H54 (cell line): ENCODE measurements at places on chromosomes 7 and 10.

DNA sequence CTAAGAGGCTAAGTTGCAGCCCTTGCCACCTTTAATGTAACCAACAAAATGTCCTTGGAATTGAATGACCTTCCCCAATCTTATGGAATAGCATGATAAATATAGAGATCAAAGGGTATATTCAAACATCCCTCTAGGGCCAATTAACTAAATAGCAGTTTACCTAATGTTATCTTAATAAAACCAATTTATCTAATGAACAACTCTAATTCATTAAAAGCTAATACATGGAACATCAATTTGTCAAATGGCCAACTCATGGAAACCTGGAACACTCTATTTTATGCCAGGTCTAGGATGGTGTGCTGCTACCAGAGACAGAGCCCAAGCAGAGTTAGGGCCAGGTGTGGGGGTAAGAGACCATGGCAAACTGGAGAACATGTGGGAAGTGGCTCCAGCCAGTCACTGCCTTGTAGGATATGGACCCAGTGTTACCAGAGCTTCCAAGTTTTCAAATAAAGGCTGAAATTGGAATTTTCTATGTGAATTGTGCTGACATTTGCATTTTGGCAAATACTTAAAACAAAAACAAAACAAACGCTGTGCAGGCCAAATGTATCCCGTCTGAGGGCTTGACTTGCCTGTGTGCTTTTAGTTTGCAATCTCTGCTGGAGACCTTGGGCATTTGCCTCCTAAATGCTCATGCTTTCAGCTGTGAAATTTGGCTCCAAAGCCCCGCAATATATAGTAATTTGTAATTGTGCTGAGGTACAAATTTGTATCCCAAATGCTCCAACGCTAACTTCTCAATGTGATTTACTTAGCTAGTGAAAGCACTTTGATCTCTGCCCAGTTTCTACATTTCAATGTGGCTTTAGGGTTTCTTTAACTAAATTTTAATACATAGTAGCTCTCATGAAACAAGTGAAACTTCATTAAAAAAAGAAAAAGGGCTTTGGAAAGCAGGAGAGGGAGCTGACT, 55.1 kb downstream of the CPED1 start:
- no peak for DNase-seq

GRCh38 chr10:8026349-8027259, 27.9 kb upstream of the GATA3 start:
- DNase-seq: no peak

DNA sequence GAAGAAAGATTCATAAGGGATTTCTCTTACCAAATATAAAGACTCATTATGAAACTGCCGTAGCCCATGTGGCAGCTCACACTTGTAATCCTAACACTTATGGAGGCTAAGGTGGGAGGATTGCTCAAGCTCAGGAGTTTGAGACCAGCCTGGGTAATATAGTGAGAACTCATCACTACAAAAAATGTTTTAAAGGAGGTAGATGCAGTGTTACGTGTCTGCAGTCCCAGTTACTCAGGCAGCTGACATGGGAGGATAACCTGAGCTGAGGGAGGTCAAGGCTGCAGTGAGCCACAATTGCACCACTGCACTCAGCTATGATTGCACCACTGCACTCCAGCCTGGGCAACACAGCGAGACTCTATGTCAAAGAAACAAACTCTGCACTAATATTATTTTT, 18.1 kb upstream of the DNA2 start:
- DNase-seq: no peak

DNA sequence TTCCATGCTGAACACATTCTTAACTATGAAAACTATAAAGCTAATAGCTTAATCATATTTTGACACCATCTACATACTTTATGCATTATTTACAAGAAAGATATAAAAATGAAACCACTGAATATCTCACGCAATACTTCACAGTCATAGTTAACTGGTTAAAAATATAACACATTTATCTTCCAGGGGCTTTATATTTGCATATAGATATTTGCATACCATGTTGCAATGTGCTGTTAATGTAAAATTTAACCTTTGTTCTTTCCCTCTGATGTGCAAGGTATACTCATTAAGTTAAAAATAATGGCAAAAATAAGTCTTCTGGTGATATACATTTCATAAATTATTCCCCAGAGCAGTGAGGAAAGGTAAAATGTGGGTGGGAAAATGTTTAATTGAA, 76.9 kb upstream of the MGMT start:
- no peak for DNase-seq

- no peak for DNase-seq
Measured at GRCh38 chr10:128097783-128098182, 28.4 kb downstream of the MKI67 start.

- DNase-seq: no peak
Measured at GRCh38 chr7:81676813-81677212, 93.0 kb downstream of the HGF start.

- DNase-seq: no peak
Measured at GRCh38 chr7:94971051-94971867, 63.9 kb downstream of the PPP1R9A start.

DNA sequence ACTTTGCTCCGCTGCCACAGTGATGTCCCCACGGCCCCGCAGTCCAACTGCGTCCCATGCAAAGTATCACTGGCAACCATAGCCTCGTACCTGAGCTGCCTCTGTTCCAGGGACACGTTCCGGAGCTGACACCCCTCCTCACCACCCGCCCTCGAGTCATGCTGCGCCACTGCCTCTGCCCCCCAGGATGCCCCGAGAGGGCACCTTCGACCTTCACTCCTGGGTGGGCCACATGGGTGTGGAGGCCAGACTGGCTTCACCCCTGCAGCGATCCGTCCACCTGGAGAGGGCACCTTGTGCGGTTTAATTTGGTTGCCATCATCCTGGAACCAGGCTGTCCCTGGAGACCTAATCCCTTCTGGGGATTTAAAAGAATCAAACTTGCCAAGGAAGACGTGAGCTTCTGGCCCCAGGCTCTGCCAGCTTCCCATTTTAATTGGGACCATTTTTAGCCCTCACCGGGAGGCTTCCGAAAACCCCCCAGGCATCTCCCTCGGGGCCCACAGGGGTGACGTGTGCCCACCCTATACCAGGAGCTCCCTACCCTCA, 19.2 kb upstream of the TNRC18 start:
- DNase-seq: no peak

DNA sequence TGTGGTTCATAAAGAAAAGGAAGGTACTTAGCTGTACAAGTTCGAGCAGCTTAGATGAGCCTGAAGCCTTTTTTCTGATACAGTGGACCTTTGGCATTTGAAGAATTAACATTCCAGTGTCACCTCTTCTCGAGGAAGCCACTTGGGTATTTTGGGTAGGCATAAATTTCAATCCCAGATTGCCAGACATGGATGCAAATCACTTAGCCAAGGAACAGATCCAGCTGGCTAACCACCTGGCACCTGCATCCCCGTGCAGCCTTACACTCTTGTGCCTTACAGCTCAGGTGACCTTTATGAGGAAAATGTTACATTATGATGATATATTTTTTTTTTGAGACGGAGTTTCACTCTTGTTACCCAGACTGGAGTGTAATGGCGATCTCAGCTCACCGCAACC, 16.0 kb upstream of the ATOH7 start:
- DNase-seq: no peak

GRCh38 chr10:22849077-22849805, 78.6 kb upstream of the ARMC3 start:
- peak; percentile 11 for DNase-seq
